SJSA1 (cell line): ENCODE measurements at places on chromosomes 12 and 14. TPM values are rescaled to one million over a fixed set of nuclear protein-coding genes. Genes with fewer than 3 reads are reported as not detected.

Gene SLC6A13
- not detected in 2 replicates for total RNA-seq

DNA sequence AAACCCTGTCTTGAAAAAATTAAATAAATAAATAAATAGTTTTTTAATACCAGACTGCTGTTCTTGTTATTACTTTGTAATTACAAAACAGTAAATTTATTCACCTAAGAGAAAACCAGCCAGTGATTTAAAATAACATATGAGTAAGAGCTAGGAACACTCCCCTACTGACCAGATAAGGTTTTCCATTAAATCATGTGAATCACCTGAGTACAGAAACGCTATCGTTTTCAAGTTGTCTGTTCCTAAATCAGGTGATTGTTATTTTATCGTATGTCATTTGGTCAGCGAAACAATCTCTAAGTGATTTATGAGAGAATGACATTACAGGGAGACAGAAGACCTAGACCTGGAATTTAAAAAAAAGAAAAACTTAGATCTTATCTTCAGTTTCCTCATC, 47.3 kb downstream of the RPS29 start:
- no peak overlapping the region for H3K27ac ChIP-seq
- no peak overlapping the region for H3K4me3 ChIP-seq
- no peaks in the 10 kb centered on the region for H3K4me1 ChIP-seq

DNA sequence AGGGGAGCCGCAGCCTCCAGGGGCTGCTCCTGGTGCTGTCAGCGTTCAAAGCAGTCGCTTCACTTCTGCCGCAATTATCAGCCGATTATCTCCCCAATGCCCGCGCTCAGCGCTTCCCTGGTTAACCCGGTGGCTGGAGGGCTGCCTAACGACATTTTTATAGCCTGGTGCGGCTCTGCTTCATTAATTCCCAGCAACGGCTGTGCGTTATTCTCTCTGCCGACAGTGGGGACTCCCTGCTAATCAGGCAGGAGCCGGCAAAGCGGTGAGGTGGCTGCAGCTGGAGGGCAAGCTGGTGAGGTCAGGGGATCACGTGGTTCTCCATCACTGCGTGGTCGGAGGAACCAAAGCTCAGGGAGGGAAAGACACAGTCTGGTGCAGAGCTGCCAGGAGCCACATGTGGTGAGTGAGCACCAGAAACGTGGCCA, 62.9 kb downstream of the GLRX5 start:
- H3K27me3 ChIP-seq: peaks cover 13% of the 10 kb centered on the region
- DNase-seq: no peak
- no peak overlapping the region for H3K4me3 ChIP-seq
- no peaks in the 10 kb centered on the region for H3K4me1 ChIP-seq

- peaks cover 33% of the 10 kb centered on the region for H3K27me3 ChIP-seq
- H3K36me3 ChIP-seq: no peaks in the 10 kb centered on the region
- H3K4me1 ChIP-seq: peaks cover 5% of the 10 kb centered on the region
- no peak for DNase-seq
- H3K4me3 ChIP-seq: no peak overlapping the region
Measured at GRCh38 chr14:100585448-100586152, 1.6 kb downstream of the BEGAIN start.
